CD4-positive, alpha-beta T cell treated with Interleukin-1 beta for 1 hour (primary cell): ENCODE measurements at places on chromosomes 16 and 17.

GRCh38 chr17:29212681-29213121 is 32.5 kb upstream of the MYO18A start:
- no peak for DNase-seq

DNA sequence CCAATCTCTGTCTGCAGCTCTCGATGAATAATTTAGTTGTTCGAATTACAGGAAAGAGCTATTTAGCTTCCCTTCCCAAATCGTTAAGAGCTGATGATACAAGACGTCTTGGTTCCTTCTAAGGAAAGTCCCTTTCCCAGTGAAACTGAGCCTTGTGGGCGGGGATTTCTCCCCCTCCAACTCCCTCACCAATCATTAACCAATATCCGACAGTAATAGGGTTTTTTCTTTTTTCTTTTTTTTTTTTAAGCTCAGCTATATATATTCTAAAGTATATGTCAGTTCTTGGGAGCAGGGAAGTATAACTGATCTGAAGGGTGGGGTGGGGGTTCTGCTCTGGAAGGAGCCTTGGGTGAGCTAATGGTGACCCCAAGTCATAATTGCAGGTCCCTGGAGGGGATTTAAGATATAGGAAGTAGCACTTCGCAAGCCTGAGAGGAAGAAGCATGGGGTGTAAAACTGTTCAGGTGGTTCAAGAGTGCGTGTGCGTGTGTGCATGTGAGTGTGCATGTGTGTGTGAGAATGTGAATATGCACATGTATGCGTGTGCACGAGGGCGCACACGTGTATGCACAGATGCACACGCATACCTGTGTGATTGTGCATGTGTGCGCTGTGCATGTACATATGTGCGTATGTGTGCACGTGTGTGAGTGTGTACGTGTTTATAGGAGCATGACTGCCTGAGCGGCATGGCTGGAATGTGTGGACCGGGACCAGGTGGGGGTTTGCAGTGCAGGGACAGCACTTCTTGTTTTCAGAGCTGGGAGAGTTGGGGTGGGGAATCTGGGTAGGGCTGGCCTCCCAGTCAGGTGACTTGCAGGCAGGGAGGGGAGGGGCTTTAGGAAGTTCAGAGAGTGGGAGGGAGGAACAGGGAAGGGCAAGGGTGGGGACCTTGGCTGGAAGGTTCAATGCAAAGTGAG is 42.7 kb downstream of the SOCS3 start:
- DNase-seq: no peak

DNA sequence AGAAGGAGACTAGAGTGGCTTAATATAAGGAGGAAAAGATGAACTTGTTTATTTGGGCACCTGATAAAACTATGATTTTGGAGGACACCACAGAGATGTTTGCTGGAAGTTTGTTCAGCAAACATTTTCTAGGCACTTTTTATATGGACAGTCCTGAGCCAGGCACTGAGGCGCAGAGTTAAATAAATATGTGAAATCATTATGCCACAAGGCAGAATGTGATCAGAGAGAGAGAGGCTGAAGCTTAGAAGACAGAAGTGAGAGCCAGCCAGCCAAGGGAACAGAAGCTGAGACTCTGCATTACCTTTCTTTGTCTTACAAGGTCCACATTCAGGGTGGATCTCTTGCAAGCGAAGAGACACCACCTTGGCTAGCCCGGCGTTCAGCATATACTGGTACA is 21.4 kb downstream of the GTF3C1 start:
- DNase-seq: no peak

DNA sequence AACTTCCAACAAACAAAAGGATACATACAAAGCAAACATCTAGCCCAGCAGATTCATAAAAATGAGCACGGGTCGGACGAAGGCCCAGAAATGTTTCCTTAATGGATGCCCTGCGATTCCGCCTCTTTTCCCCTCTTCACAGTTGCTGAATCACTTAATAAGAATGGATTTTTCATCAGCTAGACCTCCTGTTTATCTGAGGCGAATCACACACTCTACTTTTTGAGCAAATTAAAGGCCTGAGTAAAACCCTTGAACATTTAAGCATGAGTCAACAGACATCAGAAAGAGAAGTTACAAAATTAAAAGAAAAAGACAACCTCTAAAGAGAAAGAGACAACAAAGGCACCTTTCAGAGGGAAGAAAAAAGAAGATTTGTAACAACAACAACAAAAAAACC is 44.7 kb downstream of the HS3ST3A1 start:
- DNase-seq: no peak

- no peak for DNase-seq
Measured at GRCh38 chr17:63181856-63182255, 215.8 kb downstream of the TANC2 start.

DNA sequence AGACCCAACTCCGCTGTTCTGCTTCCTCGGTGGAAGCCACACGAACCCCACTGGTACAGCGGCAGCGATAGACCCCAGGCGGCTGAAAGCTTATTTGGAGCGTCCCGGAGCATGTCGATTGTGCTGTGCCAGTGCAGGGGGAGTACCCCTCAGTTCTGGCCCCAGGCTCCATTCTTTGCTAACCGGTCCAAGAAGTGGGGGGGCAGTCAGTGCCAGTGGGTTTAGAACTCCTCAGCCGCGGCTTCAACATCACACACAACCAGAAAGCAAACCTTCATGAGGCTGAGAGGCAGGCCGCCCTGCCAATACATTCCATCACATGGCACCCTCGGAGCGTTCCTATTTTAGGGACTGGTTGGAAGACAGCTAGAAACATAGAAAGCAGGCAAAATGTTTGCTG is 1.7 kb upstream of the MNT start:
- DNase-seq: no peak

DNA sequence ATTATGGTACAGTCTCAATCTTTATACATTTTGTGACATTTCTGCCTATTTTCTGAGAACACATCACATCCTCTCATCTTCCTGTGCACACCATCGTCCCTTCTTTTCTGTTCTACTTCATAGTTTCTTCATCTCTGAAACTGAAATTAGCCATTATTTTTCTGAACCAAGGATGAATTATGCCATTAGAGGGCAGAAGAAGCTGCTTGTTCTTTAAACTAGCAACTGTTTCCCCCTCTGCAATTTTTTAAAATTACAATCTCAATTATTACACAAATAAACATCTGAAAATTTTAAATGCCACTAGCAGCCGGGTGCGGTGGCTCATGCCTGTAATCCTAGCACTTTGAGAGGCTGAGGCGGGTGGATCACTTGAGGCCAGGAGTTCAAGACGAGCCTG is 41.3 kb downstream of the RBBP6 start:
- no peak for DNase-seq

DNA sequence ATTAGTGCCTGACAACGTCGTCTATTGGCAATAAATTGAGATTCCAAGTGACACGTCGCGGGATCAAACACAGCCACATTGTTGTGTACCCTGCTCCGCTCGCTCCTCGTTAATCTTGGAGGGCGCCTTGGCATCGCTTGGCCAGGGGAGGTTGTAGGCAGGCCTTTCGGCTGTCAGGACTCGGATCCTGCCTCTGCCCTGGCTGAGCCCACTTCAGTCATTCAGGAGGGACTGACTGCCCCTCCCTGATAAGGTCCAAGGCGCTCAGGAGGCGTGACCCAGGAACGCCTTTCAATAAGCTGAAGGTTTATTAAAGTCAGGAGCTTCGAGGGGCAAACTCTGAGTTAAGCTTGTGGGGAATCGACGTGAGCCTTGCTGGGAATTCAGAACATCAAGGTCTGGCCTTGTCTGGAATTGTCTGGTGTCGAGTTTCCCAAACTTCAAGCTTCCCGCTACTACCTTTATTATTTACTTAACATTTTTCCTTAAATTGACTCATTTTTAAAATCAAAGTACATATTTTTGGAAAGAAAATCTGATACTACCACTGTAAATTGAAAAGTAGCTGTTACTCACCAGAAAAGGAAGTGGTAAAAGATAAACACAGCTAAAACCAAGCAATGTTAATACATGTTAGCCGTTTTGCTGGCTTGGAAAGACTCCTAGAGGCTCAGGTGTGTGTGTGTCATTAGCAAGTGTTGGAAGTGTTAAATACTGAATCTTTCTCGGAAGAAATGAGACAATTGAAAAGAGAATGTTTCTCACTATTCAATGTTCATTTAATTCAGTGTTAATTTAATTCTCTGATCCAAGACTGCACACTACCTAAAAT is 5.3 kb upstream of the IRX3 start:
- DNase-seq: no peak

DNA sequence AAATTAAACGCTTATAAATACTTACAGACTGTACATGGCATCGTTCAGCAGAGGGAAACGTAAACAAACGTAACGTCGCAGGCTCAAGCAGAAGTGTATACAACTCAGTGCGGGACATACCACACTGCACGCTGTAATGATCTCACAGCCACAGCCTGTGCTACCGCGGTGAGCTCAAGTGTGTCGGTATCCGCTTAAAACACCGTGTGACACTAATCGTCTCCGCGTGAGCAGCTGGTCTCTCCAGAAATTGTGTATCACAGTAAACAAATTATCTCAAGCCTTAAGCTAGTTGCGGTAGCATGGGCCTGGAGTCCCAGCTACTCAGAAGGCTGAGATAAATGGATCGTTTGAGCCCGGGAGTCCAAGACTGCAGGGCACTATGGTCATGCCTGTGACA is 115.3 kb downstream of the ANKRD11 start:
- no peak for DNase-seq

DNA sequence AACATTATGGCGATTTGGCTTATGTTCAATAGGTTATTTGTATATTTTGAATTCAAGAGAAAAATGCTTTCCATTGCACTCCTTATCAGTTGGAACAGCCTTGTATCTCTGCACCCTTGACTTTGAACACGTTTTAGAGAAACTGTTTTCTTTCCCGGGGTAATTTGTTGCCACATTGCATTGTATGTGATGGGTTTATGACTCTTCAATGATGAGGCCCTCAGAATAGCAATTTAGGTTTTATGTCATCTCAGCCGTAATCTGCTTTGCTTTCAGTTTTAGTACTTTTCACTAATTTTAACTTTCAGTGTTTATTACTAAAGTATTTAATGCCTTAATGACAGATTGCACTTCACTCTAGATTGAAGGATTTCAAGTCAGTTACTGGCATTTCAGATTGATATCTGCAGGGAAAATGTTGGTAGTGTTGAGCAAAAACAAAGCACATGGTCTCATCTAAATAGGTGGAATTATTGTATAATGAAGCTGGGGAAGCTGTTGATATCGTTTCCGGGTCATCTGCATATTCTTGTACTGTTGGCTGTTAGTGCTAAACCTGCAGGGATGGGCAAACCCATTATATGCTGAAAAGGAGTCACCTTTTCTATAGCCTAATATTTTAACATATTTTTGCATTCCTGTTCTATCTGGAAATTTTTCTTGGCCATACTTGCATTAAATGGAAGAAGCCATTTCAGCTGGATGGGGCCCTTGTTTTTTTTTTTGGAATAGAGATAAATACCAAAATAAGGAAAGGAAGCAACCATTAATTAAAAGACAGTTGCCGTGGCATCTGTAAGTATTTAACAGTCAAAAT is 2.0 kb downstream of the LUC7L3 start:
- no peak for DNase-seq

DNA sequence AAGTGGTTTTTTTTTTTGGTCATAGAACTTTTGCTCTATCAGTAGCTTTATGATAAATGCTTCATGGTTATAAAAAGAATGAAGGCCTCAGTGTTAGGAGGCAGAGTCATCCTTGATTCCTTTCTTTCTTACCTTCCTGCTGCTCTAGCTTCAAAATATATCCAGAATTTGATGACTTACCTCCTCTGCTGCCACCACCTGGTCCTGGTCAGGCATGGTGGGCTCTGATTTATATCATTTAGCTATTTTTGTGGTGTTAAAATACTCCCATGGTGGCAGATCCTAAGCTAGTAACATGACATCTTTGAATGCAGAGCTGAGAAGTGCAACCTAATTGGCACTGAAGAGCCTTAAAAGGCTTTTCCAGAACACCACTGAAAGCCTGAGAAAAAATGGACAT is 508.8 kb upstream of the CDH8 start:
- DNase-seq: no peak

GRCh38 chr17:61280338-61280737 is 119.3 kb upstream of the TBX2 start:
- DNase-seq: no peak

- DNase-seq: peak; percentile 17
Measured at GRCh38 chr16:70250748-70251628, 752 bp downstream of the EXOSC6 start.

DNA sequence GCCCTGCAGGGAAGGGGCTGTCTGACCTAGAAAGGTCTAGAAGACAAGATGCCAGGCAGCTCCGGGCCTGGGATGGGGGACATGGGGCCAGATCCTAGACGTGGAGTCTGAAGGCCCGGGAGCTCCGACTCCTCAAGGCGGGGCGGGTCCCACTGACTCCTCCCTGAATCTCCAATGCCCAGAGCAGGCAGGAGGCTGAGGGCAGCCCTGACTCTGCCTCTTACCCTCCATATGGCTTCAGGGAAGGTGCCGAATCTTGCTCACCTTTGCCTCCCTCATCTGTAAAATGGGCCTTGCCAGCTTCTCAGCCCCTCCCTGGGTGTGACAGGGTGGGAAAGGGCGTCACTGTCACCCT is 14.8 kb downstream of the VASN start:
- DNase-seq: no peak
